ENCODE measurements at places on chromosomes 11 and 22. TPM values are rescaled to one million over a fixed set of nuclear protein-coding genes. Genes with fewer than 3 reads are reported as not detected.

Gene KRTAP5-9
- 0.20 TPM for total RNA-seq

Gene CTSW
- 0.20 TPM for total RNA-seq

Gene DMC1
- 0.53 TPM for total RNA-seq

Gene NNMT
- 168 TPM for total RNA-seq

Gene FAT3
- not detected for total RNA-seq

Gene DRG1
- total RNA-seq, result 70.5 TPM

Gene HIC2
- 2.3 TPM for total RNA-seq
